Cerebellar cortex (tissue), 1 donor: ENCODE measurements at places on chromosomes 2 and 18.
A peak's percentile ranks its signal among the peaks of the same experiment; 100 is the strongest.

- DNase-seq: no peak
These were observed 279.5 kb upstream of the SIX2 start for GRCh38 chr2:45288532-45289417.

DNA sequence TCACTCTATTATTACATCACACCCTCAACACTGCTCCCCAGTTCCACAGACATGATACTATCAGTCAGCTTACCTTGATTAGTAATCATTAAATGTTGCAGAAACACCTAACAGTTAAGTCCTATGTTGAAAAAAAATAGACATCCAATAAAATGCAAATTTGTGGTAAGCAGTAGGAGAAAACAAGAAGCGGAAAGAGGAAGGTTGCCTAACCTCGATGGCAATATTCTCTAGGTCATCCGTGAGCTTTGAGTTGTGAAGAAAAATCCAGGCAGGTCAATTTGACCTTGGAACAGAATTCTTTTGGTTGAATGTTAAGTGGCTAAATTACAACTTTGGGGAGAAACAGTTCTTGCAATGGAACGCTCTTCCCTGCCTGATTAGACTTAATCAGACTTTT, 264.4 kb downstream of the AFF3 start:
- DNase-seq: no peak

DNA sequence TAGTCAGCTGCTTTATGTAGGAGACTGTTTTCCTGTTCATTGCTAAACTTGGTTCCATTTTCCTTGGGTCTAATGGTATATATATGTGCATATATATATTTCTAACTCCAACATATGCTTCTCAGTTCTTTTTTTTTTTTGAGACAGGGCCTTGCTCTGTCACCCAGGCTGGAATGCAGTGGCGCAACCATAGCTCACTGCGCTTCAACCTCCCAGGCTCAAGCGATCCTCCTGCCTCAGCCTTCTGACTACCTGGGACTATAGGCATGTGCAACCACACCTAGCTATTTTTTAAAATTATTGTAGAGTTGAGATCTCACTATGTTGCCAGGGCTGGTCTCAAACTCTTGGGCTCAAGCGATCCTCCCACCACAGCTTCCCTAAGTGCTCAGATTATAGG, 22.1 kb downstream of the STPG4 start:
- DNase-seq: no peak

GRCh38 chr2:240507778-240508251, 50.0 kb downstream of the ANKMY1 start:
- no peak for DNase-seq

DNA sequence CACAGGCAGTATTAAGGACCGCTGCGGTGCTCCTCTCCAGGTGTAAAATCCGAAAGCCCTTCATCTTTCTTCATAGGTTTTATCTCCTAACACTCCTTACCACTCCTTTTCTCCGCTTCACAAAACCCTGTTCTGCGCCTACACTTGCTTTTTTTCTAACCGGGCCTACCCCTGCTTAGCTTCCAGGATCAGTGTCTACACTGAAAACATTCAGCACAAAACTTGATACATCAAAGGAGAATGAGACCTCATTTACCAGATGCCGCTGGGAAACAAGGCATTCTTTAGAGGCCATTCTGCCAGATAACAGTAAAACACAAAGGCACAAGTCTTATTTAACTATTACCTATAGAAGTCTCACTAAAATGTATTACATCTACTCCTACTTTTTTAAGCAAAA, 13.1 kb downstream of the CHST10 start:
- DNase-seq: no peak

GRCh38 chr2:42314892-42315468, 46.0 kb downstream of the COX7A2L start:
- no peak for DNase-seq

DNA sequence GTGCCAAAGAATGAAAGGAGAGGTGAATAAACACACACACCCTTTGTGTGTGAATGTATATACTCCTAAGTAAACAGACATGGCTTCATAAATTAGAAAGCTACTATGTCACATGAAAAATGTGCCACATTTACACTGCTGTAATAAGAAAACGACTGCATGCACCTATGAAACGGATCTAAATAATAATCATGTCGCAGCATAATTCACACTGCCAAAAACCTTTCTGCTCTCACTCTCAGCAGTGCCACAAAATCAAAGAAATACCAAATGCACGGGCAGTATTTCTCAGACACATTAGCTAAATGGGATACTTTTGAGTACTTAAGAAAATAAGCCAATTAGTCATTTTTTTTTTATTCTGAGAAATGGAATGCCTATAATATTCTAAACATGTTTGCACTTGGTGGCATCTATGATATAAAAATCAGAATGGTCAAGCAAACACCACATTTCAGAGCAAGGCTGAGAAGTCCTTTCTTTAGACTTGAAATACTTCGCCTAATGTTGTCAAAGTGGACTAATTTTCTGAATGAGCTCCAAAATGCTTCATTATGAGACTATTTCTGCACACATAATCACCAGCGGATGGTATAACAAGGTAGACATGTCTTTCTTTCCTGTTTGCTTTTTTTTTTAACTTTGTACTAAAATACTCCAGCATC, 6.6 kb downstream of the BCL11A start:
- DNase-seq: no peak

DNA sequence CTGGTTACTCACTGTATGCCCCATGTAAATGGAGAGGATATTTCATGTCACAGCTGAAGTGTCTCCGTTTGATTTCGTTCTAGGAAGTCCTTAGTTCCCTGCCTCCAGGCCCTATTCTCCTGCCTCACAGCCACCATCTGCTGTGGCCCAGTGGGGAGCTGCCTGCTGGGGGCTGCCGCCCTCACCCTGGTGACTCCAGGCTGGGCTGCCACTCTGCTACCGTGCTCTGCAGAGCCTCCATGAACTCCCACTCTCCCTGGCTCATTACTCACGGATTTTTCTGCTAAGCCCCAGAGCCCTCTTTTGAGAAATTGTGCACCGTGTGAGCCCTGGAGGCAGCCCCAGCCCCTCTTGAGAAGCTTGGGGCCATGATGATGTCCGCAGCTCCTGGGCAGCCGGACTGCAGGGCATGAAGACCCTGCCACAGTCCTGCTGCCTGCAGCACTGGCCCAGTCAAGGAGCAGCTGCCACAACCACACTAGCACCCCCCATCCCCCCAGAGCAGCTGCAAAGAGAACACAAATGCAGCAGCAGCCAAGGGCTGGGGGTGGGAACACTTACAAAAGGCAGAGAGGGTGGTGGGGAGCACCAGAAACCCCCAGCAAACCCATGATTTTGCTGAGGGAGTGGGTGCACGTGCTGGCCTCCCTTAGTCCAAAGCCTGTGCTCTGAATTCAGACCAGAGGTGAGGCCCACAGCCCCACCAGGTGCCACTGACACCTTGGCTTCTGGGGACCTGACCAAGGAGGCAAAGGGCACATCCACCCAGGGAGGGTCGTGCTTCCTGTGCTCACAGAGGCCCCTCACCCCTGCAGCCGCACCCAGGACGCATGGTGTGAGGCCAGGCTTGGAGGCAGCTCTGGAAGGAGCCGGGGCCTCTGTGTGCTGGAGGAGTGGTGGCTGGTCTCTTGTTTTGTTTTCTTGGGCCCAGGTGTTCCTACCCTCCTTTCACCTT, 270.2 kb upstream of the RAB6C start:
- DNase-seq: no peak

GRCh38 chr18:30999186-30999585, 43.4 kb downstream of the DSC3 start:
- DNase-seq: no peak

DNA sequence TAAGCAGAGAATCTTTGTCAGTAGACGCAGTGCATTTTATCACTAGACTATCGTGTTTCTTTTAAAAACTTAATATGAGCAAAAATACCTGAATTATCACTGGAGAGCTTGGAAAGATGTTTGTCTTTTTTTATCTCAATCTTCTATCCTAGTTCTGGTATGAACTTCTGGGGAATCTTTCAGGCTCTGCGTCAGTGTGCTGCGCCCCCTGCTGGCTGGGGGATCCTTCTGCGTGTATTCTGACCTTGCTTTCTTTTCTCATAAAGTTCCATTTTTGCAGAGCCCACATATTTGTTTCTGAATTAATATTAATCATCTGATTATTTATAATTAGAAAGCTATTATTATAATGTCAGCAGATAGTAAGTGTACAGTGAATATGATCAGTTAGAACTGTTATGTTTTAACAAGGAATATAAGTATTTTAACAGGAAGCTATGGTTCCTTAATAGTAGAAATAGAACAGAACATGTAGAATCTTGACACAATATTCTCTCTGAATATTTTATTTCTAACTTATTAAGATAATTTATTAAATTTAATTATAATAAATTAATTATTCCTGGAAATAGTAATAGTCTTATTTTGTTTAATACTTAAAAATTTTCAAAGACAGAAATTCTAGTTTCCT, 945.0 kb upstream of the CRIM1 start:
- DNase-seq: peak; percentile 65

- DNase-seq: peak; percentile 81
These were observed 1.8 kb downstream of the KIF5C start for GRCh38 chr2:148876595-148877402.

DNA sequence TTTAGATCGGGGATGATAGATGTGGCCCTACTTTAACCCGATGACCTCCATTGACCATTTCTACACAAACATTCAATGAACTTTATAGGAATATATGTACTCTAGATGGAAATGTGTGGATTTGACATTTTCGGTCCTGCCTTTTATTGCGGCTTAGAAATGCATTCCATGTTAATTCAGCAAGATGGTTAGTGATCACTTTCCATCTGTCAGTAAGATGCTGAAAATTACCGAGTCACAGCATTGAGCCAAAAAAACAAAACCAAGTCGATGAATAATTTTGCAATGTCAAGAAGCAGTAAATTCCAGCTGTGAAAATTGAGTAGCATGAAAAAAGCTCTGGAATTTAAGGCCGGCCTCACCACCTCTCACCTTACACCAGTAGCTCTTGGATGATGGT, 1642.6 kb upstream of the NXPH2 start:
- DNase-seq: peak; percentile 21

- no peak for DNase-seq
These were observed 196.8 kb upstream of the CYRIA start for GRCh38 chr2:16862471-16862870.

- DNase-seq: no peak
These were observed 25.2 kb upstream of the REL start for GRCh38 chr2:60855989-60856669.

DNA sequence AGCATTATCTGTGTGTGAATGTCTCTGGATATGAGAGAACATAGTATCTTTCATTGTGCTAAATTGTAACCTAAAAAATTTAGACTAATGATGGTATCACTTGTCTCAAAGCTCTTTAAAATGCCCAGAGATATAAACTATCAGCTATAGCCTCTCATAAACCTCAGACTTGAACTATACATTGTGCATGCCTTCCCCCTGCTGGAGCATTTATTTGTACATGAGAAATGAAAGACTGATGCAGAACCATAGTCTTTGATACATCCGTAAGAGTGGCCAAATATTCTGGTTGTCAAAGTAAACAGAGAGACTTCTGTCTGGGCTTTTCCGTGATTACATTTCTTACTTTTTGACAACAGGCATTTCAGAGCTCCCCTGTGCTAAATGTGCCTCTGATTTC, 71.9 kb upstream of the CCDC68 start:
- no peak for DNase-seq

DNA sequence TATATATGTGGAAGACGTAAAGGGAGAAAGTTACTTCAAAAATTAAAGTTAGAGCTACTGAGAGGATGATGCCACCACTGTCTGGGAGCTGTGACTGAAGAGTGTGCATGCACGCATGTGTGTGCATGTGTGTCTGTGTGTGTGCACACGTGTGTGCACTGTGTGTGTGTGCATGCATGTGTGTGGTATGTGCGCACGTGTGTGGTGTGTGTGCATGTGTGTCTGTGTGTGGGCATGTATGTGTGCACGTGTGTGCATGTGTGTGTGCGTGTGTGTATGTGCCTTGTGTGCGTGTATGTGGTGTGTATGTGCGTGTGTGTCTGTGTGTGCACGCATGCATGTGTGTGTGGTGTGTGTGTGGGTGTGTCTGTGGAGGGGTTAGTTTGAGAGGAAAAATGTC, 473.4 kb downstream of the CMPK2 start:
- no peak for DNase-seq
